ENCODE measurements at places on chromosomes 12 and 14.
A peak's percentile ranks its signal among the peaks of the same experiment; 100 is the strongest.

DNA sequence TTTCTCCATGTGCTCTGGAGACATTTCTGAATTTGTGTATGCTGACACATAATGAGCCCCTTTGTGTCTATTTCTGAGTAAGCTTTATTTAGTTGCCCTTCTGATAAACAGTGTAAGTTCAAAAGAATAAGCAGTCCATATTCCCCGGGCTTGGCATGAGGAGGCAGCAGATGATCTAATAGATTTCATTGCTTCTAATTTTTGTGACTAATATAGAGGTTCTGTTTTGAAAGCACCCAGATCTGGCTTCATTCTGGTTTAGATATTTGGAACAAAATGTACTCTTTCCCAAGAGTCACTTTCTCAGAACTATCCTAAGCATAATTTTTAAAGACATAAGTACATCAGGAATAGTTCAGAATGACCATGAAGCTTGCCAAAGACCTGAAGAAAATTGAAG is 290.9 kb downstream of the BTG1 start:
- peak; percentile 8 for DNase-seq

DNA sequence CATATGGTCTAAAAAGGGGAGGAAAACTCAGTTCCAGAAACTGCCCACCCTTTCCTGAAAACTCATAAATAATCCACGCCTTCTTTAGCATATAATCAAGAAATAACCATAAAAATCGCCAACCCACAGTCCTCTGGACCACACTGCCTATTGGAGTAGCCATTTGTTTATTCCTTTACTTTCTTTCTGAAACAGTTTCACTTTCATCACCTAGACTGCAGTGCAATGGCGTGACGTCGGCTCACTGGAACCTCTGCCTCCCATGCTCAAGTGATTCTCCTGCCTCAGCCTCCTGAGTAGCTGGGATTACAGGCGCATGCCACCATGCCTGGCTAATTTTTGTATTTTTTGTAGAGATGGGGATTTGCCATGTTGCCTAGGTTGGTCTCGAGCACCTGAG is 44.2 kb downstream of the CLMN start:
- DNase-seq: no peak

DNA sequence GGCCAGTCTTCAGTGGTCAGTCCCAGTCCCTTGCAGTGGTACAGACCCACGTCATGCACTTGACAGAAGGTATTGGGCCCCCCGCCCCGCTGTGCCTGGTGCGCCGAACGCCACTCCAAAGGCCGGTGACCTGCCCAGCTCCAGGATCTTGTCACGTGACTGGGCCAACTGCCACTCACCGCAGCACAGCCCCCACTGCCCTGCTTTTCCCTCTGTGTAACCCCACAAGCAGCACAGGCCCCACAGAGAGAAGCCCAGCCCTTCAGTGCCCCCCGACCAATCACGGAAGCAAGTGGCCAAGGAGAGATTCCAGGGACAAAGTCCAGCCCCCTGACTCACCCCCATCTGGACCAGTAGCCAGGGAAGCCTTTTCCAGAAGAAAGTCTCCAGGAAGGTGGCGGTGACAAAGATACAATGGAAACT is 498 bp downstream of the GPR132 start:
- peak; percentile 63 for DNase-seq

GRCh38 chr12:108050696-108051095 is 78.4 kb upstream of the WSCD2 start:
- no peak for DNase-seq

DNA sequence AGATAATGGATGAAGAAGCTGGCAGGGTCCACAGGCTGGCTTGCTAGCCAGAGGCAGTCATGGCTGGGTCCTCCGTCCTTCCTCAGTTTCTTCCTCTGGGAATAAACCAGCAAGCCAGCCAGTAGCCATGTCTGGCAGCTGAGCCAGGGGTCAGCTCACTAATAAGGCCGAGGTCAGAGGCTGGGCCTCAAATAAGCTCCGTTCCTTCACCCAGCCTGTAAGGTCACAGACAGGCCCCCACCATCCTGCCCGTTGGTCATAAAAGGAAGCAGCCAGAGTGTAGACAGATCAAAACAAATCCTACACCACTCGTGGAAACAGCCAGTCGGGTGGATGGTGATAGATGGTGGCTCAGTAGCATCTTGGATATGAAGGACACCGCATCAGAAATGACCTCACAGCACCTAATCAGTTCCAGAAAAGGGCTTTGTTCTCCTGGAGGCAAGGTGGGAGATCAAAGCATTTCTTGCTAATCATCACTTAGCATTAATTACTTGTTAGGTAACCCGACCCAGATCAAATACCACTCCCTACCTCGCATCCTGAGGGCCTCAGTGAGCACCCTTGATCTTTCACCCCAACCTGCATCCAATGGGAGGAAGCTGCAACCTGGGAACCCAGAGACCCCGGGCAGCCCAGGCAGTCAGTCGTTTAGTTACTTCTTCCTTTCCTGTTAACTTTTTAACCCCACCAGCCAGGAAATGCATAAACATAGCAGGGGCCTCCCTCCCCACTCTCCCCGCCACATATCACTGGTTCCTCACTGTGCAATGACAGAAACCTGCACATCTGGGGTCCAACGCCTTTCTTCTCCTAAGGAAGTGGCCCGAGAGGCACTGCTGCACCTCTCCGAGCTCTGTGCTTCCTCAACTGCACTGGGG is 90.2 kb downstream of the KDM2B start:
- no peak for DNase-seq

DNA sequence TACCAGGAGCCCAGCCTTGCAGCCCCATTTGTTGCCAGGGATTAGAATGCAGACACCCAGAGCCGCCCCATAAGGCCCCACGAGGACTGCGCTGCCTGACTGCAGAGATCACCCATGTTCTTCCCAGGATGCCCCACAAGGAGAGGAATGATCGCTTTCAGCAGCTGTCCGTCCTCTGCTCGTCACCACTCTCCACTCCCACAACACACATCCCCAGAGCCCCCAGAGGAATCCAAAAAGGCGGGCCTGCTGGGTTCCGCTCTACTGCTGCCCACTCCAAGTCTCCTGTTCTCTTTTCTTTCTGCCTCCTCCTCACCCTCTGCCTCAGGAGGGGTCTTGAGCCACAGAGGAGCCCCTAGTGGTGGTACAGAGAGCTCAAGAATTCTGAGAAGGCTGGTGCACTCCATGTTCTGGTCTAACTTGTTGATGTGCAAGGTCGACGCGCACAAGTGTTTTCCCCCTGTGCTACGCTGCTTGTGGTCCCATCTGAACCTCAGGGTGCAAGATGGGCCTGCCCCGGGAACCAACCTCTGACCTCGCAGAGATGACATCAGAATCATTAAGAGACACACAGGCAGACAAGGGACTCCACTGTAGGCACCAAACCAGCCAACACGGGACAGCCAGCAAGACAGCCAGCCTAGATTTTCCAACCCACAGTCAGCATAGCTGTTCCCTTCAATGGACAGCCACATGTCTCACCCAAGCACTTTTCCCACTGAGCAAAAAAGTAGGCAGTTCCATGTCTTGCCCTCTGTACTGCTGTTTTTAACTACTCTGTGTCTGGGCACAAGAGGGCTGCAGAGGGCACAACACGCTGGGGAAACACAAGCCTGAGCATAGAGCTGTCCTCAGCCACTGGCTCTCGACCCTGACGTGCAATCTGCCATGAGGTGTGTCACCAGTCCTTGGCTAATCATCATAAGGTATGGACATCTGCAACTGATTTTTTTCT is 29.9 kb downstream of the PXN start:
- DNase-seq: no peak

DNA sequence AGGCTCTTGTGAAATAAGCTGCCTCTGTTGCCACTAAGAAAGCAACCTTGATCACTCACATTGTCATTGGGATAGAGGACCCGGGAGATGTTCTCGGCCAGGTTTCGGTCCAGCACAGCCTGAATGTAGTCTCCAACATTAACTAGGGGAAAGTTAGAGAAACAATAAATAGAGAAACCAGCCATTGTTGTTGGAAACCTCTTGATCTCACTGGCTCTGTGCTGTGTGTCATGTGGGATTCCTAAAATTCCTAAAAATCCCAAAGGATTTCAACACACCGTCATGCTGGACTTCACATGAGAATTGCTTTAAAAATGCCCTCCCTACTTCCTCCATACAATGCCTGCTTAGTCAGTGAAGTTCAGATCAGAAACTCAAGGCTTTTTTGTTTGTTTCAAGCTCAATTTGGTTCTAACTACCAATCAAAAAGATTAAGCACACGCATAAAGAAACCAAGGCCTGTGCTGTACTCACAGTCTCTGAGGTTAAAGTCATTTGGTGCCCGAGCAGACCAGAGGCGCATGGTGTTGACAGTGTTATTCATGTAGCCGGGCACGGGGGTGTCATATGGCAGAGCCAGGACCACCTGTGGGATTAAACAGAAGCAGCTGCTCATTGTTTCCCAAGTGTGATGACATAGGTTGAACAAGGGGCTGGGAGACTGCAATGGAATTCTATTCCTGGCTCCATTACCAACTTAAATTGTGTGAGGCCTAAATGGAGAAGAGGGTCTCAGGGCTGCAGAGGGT is 23.6 kb downstream of the PYGL start:
- DNase-seq: no peak

DNA sequence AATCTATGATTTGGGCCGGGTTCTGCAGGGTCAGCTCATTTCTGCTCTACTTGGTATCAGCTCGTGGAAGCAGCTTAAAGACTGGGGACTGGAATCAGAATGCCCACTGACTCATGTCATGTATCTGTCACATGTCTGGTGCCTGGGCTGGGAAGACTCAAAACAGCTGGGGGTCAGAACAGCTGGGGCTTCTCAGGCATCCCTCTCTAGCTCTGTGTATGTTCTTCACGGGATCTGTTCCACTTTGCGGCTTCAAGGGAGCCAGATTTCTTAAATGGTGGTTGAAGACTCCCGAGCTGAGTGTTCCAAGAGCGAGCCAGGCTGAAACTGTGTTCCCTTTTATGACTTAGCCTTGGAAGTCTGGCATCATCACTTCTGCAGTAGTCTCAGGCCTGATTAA is 11.9 kb downstream of the AEBP2 start:
- DNase-seq: no peak

GRCh38 chr14:103155010-103155409 is 31.7 kb downstream of the TNFAIP2 start:
- no peak for DNase-seq

DNA sequence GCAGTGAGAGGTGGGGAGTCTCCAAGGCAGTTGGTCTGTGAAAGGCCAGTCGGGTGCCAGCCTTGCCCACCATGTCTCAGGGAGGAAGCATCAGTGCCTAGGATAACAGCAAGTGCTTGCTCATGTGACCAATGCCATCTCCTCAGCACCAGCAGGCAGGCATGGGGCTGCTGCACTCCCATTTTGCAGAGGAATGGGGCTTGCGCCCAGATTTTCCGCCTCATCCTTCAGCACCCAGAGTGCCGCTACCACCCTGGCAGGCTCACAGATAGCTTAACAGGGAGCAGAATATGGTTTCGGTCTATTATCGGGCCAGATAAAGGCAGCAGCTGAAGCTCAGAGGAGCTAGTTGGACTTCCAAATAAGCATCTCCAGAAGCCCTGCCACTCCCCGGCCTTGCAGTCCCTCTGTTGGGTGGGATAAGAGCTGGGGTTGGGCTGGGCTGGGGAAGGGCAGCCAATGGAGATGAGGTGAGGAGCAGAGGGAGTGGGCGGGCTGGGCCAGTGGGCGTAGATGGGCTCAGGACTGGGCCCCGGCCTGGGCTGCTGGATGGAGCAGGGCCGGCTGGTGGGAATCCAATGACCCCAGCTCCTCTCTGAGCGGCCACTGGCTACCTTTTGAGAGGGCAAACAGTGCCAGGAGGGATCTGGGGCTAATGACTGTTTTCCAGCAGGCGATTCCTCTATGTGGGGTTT is 8.4 kb upstream of the KRT80 start:
- DNase-seq: no peak

GRCh38 chr12:27277846-27278260 is 33.8 kb downstream of the STK38L start:
- DNase-seq: peak; percentile 61

DNA sequence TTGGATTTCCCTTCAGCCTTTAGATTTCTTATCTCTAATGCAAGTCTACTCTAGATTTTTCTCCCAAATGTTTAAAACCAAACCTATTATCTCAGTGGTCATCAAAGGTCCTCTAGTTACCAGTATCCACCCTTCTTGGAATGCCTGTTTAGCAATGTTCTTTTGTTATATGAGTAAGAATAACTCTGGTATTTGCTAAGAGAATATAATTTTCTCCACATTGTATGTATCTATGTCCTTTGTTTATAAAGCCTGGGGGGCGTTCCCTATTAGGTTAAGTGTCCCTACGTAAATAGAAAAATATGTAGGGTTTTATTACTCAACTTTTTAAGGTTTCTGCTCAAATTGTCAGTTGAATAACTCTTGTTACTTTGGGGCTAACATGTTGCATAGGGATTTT is 27.3 kb downstream of the PPM1A start:
- DNase-seq: no peak

GRCh38 chr14:53683229-53683628 is 273.4 kb downstream of the BMP4 start:
- no peak for DNase-seq

DNA sequence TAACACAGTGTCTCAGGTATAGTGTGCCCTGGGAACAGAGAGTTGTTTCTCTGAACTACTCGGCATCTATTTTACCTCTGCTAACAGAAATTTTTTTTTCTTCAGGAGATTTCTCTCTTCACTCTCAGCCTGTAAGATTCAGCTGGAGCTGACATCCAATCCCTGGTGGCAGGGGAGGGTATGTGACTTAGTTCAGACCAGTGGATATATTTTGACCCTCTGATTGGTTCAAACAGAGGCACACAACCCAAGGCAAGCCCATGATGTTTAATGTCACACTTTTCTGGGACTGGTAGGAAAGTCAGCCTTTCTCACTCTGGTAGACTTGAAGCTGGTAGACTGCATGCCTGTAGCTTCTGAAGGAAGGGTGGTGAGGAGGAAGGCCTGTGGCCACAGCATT is 147.9 kb downstream of the HMGA2 start:
- no peak for DNase-seq

DNA sequence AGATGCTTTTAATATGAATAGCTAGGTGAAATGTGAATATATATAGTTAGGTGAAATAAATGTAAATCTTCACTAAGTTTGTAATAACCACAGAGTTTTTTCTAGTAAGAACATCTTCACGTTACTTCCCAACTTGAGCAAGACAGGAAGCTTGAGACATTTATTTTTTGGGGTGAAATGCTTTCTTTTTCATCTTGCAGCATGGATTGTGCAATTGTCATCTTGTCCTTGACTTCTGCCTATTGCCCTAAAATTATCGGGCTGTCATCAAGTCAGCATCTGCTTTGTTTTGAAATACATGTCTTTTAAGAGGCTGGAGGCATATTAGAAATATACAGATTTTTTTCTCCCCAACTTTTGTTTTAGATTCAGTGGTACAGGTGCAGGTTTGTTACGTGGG is 433.9 kb downstream of the PCNX1 start:
- no peak for DNase-seq

GRCh38 chr14:50023671-50024490 is 92.5 kb downstream of the VCPKMT start:
- no peak for DNase-seq

Measured in activated CD4-positive, alpha-beta T cell treated with anti-CD3 and anti-CD28 coated beads, Interleukin-2, Interleukin-6, amounts not matched to agents 100 ng/mL and 50 ng/mL, durations not matched to agents 16 hours and 8 hours (primary cell).